ENCODE measurements at places on chromosomes 2 and 18. TPM values are rescaled to one million over a fixed set of nuclear protein-coding genes. Genes with fewer than 3 reads are reported as not detected.

DNA sequence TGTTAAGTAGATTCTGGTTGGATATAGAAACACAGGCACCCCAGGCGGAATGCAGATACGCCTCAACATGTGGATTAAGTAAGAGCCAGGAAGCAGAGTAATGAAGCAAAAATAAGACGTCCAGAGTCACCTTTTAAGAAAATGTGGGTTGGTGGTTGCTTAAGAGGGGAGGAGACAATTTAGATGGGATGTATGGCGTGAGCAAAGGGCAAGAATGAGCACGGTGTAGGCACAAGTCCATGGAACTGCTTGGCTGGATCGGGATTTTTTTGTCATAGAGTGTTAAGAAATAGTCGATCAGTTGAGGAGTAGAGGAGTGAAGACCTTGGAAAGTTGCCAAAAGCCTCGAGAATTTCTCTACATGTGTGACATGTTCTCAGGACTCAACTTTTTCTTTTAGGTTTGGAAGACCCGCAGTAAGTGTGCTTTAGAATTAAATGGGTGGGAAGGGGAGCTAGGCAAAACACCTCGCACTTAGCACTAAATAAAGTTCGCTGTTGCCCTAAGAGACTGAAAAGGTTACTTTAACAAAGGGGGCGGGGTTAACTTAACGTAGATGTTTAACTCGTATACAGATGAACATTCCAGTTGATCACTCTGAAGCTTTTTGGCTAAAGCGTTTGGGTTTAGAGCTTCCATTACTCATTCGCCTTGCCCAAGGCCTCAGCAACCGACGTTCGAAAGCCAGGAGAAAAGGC lies 716 bp upstream of the SLC39A10 start:
- H3K4me3 ChIP-seq = peak overlapping the region; percentile 98
- no peak for DNase-seq
- H3K27ac ChIP-seq = peak overlapping the region; percentile 100
- peaks cover 24% of the 10 kb centered on the region for H3K4me1 ChIP-seq
- H3K36me3 ChIP-seq = peaks cover 45% of the 10 kb centered on the region

DNA sequence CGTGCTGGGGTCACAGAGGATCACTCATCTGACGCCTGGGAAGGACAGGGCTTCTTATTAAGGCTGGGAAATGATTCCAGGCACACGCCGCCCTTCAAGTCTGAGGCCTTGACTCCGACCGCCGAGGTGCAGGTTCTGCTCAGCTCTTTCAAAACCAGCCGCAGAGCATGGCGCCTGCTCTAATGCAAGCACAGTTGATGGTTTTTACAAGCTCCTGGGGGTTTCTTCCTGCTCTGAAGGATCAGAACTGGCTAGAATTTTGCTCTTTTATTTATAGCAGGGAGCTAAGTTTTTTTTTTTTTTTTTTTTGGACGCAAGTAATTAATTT lies 32.0 kb downstream of the CDCA7 start:
- H3K27me3 ChIP-seq = no peaks in the 10 kb centered on the region
- no peak overlapping the region for H3K27ac ChIP-seq
- peaks cover 13% of the 10 kb centered on the region for H3K36me3 ChIP-seq
- H3K4me3 ChIP-seq = no peak overlapping the region

The IHH gene
- total RNA-seq = not detected

The OTOF gene
- 19.9 TPM for total RNA-seq

The CDH2 gene
- 0.21 TPM for total RNA-seq

The SLC19A3 gene
- total RNA-seq = not detected

GRCh38 chr18:63186520-63187222 lies 132.9 kb downstream of the BCL2 start:
- no peak for DNase-seq
- H3K4me3 ChIP-seq = no peak overlapping the region
- peaks cover 65% of the 10 kb centered on the region for H3K4me1 ChIP-seq
- H3K27ac ChIP-seq = no peak overlapping the region
- H3K36me3 ChIP-seq = peaks cover 57% of the 10 kb centered on the region

- no peak for DNase-seq
- no peaks in the 10 kb centered on the region for H3K36me3 ChIP-seq
- no peaks in the 10 kb centered on the region for H3K4me1 ChIP-seq
- no peak overlapping the region for H3K27ac ChIP-seq
- H3K4me3 ChIP-seq = no peak overlapping the region
Measured at GRCh38 chr2:139360654-139361053, 580.5 kb upstream of the NXPH2 start.

The ACTR2 gene
- total RNA-seq = 478 TPM

The KRCC1 gene
- total RNA-seq = 18.9 TPM

The PRADC1 gene
- 19.0 TPM for total RNA-seq

GRCh38 chr18:60978338-60978737 lies 354.9 kb upstream of the CDH20 start:
- no peak overlapping the region for H3K27ac ChIP-seq
- no peaks in the 10 kb centered on the region for H3K36me3 ChIP-seq
- H3K4me3 ChIP-seq = no peak overlapping the region
- H3K4me1 ChIP-seq = no peaks in the 10 kb centered on the region
- H3K27me3 ChIP-seq = no peaks in the 10 kb centered on the region
- DNase-seq = no peak

DNA sequence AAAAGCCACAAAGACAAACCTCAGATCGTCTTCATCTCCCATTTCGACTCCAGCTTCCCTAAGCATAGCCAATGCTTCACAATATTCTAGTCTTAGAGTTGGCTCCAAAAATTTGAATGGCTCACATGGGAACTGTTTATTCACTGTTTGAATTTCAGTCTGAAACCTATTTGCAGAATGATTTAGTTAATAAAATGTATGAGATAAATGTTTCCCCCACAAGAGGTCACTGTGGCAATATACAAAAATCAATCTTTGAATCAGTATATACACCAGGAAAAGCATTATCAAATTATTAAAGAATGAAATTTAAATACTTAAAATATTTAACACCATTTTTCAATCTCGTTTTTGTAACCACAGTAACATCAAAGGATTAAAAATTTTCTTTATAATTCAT lies 40.0 kb upstream of the MCM6 start:
- H3K27me3 ChIP-seq = no peaks in the 10 kb centered on the region
- no peak overlapping the region for H3K4me3 ChIP-seq
- H3K27ac ChIP-seq = no peak overlapping the region
- DNase-seq = peak; percentile 35

GRCh38 chr2:68404164-68404563 lies 39.1 kb downstream of the PLEK start:
- H3K4me1 ChIP-seq = no peaks in the 10 kb centered on the region
- peaks cover 32% of the 10 kb centered on the region for H3K27me3 ChIP-seq
- no peak overlapping the region for H3K4me3 ChIP-seq

GRCh38 chr18:63708650-63709049 lies 5.9 kb downstream of the SERPINB11 start:
- no peak overlapping the region for H3K27ac ChIP-seq
- no peak overlapping the region for H3K4me3 ChIP-seq
- no peaks in the 10 kb centered on the region for H3K4me1 ChIP-seq

The RAB27B gene
- total RNA-seq = 2.0 TPM

Data from activated CD8-positive, alpha-beta T cell treated with anti-CD3 and anti-CD28 coated beads, Interleukin-2, amount 10 ng/mL, durations not matched to agents 7 days and 5 days (primary cell).